Stimulated activated CD8-positive, alpha-beta memory T cell treated with anti-CD3 and anti-CD28 coated beads, Interleukin-7, amount 100 ng/mL, for 1 hour (primary cell): ENCODE measurements at places on chromosomes 6 and 20.

GRCh38 chr6:24445704-24446103, 43.0 kb downstream of the MRS2 start:
- DNase-seq: no peak

- no peak for DNase-seq
Measured at GRCh38 chr6:33116841-33117711, 41.3 kb downstream of the HLA-DPB1 start.

DNA sequence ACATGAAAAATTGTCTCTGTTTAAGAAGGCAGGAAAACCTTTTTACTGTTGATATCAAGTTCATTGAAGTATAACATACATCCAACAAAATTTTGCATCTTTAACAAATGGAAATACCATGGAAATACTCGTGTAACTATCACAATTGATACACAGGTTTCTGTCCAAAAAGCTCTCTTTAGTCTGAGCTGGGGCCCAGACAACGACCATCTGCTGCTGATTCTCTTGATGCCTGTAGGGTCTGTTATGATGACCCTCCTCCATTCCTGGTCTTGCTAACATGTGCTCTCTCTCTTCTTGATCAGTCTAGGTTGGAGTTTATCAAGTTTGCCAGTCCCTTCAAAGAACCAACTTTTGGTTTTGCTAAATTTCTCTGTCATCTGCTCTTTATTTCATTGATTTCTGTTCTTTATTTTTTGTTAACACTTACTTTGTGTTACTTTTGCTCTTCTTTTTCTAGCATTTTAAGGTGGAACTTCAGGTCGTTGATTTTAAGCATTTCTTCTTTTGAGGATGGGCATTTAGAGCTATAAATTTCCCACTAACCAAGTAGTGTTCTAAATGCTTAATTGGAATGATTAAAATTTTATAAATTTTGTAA, 116.8 kb downstream of the PSMB1 start:
- no peak for DNase-seq

DNA sequence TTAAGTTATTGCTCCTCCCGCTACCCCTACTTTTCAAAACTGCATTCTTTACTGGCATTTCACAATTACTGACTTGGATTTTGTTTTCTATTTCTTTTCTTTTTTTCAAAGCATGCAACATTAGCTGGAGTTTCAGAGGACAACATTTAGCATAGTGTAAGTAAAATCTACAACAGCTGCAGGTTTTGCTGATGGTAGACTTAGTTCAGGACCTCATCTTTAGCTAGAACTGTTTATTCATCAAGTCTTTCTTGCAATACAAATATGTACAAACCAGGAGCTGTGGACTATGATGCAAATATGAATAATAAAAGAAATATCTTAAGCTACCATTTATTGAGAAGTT, 728 bp upstream of the CEP162 start:
- no peak for DNase-seq

DNA sequence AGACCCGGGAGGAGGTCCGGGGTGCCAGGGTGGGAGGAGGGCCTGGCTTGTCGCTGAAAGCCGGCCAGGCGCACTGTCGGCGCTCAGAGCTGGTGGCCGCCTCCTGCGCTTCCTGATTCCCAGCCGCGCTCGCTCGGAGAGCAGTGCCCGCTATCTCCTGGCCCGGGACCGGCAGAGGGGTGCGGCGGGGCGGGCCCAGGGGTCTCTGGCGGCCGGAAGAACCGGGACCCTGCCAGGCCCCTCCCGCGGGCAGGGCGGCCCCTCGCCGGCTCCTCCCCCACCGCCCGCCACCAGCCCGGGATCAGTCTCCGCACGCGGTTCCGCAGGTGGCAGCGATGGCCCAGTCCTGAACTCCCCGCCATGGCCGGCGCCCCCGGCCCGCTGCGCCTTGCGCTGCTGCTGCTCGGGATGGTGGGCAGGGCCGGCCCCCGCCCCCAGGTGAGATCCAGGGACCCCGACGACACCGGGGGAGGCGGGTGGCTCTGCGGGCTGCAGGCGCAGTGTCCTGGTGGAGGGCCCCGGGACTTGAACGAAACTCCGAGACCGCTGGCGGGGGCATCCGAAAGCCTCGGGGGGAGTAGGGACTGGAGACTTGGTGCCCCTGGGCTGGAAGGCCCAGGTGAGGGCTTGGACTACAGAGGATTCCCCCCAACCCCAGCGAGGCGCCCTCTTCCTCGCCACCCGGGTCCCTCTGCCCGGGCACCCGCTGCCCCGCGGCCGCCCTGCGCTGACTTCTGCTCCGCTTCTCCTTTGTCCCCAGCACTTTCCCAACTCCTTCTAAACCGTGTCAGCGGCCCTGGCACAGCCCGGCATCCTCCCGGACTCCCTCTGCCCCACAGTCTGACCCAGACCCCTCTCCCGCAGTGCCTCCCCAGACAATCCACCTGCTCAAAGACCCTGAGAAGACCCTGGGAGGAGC, at the start of gene GLP1R:
Gene GLP1R (plus strand): TSS at position 301 of the 919 bp plus-strand sequence. CDS start 60 bp downstream, at position 361.
- DNase-seq: no peak

- peak; percentile 8 for DNase-seq
Measured at GRCh38 chr20:32017711-32018251, 7.5 kb downstream of the CCM2L start.

DNA sequence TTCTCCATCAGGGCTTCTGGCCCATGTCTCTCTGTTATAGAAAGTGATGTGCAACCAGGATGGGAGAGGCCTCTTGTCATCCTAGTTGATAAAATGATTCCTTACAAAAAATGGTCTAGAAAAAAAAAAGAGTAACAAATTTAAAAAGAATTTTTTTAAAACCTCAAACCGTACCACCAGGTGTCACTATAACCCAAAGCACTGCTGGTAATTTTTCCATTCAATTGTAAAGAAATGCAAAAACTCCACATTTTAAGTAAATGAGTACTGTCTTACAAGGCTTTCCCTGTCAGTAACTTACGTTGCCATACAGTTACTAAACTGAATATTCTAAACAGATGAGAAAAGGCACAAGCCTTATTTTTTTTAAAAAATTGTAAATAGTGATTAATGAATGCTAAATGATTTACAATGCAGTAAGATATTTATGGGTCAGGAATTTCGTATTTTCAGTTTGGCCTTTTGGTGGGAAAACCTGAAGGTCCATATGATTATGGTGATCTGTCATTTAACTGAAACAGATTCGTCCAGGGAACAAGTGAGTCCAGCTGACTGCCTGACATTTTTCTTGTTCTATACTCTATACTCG, 95.4 kb downstream of the OGFRL1 start:
- no peak for DNase-seq
